ENCODE measurements at places on chromosomes 1 and 21.

DNA sequence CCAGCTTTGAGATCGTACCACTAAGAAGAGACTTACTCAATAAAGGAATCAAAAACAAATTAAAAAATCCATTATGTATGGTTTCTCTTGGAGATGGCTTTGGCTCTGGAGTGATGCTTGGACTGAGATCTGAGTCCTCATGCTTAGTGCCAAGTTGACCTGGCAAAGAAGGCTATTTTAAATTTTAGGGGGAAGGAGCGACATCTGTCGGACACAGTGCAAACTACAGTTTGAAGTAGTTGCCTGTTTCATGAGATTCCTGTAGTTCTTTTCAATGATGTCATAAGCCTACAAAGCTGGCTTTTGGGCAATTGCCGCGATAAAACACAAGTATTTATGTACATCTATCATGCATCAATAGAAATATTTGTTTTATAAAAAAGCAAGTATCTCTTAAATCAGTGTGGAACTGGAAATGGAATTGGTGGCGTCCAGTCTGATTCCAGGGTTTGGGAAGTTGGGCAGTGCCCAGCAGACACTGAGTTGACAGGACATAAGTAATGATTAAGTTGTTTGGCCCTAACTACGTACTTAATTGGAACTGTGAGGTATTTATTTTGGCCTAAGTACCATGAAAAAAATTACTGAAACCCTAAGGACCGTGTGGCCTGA lies 50.0 kb downstream of the TBCE start:
- no peak overlapping the region for H3K4me3 ChIP-seq
- DNase-seq, result peak; percentile 51
- no peaks in the 10 kb centered on the region for H3K27me3 ChIP-seq

GRCh38 chr1:61742620-61743430 lies 545 bp downstream of the PATJ start:
- peak overlapping the region; percentile 73 for H3K4me3 ChIP-seq
- H3K36me3 ChIP-seq, result no peaks in the 10 kb centered on the region
- H3K27me3 ChIP-seq, result no peaks in the 10 kb centered on the region
- no peak overlapping the region for H3K27ac ChIP-seq
- peaks cover 8% of the 10 kb centered on the region for H3K4me1 ChIP-seq
- DNase-seq, result no peak

GRCh38 chr1:14543191-14543840 lies 55.2 kb upstream of the KAZN start:
- no peak for DNase-seq
- no peaks in the 10 kb centered on the region for H3K4me1 ChIP-seq
- H3K4me3 ChIP-seq, result no peak overlapping the region

- H3K27ac ChIP-seq, result no peak overlapping the region
- no peaks in the 10 kb centered on the region for H3K4me1 ChIP-seq
- no peaks in the 10 kb centered on the region for H3K36me3 ChIP-seq
- DNase-seq, result no peak
These were observed 703.2 kb downstream of the MRPL39 start for GRCh38 chr21:24903994-24904635.

DNA sequence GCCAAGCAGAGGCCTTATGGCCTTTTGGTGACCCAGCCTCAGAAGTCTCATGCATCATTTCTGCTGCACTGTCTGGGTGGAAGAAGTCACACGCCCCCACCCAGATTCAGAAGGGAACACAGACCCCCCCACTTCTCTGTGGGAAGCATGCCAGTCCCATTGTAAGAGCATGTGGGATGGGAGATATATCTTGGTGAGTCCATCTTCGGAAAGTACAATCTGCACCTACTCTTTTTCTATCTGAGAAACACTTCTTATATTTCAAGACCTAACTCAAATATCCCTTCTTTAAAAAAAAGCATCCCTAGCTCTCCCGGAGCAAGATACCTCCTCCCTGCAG lies 159.6 kb upstream of the FGGY start:
- no peaks in the 10 kb centered on the region for H3K36me3 ChIP-seq
- no peaks in the 10 kb centered on the region for H3K27me3 ChIP-seq
- no peak overlapping the region for H3K4me3 ChIP-seq
- H3K27ac ChIP-seq, result no peak overlapping the region
- DNase-seq, result no peak

GRCh38 chr1:63563745-63564144 lies 29.5 kb upstream of the PGM1 start:
- H3K4me1 ChIP-seq, result no peaks in the 10 kb centered on the region
- no peak overlapping the region for H3K27ac ChIP-seq
- H3K27me3 ChIP-seq, result no peaks in the 10 kb centered on the region
- no peaks in the 10 kb centered on the region for H3K36me3 ChIP-seq

GRCh38 chr1:116418091-116418830 lies 45.2 kb downstream of the ATP1A1 start:
- no peaks in the 10 kb centered on the region for H3K36me3 ChIP-seq
- peak overlapping the region; percentile 98 for H3K4me3 ChIP-seq
- H3K27ac ChIP-seq, result peak overlapping the region; percentile 85
- peak; percentile 91 for DNase-seq
- no peaks in the 10 kb centered on the region for H3K27me3 ChIP-seq
- H3K4me1 ChIP-seq, result peaks cover 25% of the 10 kb centered on the region

GRCh38 chr1:18104546-18105100 lies 3.0 kb upstream of the IGSF21 start:
- no peak overlapping the region for H3K27ac ChIP-seq
- no peak for DNase-seq
- peaks cover 13% of the 10 kb centered on the region for H3K27me3 ChIP-seq
- H3K4me3 ChIP-seq, result no peak overlapping the region

DNA sequence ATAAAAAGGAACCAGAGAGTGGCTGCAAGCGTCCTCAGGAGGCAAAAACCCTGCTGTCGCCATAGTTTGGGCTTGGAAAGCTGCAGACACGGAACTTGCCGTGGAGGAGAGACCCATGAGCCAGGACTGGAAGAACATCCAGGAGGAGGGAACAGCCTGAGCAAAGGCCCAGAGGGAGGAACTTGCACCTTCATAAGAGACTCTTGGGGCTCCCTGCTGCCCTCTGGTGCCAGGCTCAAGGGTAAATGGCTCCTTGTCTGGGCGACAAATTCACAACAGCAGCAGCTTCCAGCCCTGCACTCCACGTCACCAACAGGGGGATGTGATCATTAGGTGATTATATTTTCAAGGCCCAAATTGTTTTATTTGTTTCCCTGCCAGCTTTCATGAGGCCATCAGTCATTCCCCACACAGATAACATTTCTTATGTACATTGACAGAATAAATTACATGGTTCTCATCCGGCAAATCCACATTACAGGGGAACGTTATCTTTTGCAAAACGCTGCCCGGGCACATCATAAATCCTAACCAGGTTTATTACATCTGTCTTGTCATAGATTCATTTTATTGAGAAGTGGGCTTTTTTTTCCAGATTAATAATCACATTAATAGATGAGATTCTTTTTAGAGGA lies 143.0 kb upstream of the GRIK3 start:
- no peaks in the 10 kb centered on the region for H3K4me1 ChIP-seq
- no peak for DNase-seq
- H3K36me3 ChIP-seq, result no peaks in the 10 kb centered on the region
- H3K27ac ChIP-seq, result no peak overlapping the region
- no peak overlapping the region for H3K4me3 ChIP-seq

GRCh38 chr1:60390593-60391282 lies 317.2 kb upstream of the C1orf87 start:
- no peak overlapping the region for H3K4me3 ChIP-seq
- no peaks in the 10 kb centered on the region for H3K4me1 ChIP-seq
- no peaks in the 10 kb centered on the region for H3K27me3 ChIP-seq
- H3K27ac ChIP-seq, result no peak overlapping the region
- no peak for DNase-seq
- no peaks in the 10 kb centered on the region for H3K36me3 ChIP-seq

DNA sequence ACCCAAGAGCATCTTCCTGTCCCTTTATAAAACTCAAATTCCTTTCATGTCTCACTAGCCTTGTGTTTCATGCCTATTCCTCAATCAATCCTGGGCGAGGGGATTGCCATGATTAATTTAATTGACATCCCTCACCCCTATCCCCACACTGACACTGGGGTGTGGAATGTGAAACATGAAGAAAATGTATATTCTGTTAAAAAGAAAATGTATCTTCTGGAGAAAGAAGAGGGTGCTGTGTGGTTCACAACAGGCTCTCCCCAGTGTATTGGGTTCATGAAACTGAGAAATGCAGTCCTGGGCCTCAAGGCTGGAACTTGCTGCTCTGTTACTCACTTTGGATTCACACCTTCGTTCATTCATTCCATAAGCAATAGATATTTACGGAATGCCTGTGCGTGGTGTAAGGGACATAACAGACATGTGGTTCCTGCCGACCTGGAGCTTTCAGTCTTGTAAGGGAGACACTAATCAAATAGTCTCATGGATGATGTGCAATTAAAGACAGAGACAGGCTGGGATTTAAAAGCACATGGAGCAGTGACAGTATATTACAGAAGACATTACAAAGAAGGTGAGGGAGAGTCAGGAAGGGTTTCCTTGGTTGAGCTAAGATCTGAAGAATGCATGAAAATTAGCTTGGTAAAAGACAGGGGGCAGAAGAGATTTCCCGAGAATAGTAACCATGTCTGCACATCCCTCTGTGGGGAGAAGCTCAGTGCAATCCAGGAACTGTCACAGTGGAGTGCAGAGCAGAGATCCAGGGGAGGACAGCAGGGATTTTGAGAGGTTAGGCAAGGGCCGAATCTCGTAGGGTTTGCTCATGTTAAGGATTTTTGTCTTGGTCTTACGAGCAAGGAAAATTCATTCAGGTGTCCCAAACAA lies 32.1 kb downstream of the SERTAD4 start:
- H3K4me1 ChIP-seq, result no peaks in the 10 kb centered on the region
- no peak for DNase-seq
- no peaks in the 10 kb centered on the region for H3K36me3 ChIP-seq
- no peak overlapping the region for H3K4me3 ChIP-seq
- H3K27me3 ChIP-seq, result no peaks in the 10 kb centered on the region

DNA sequence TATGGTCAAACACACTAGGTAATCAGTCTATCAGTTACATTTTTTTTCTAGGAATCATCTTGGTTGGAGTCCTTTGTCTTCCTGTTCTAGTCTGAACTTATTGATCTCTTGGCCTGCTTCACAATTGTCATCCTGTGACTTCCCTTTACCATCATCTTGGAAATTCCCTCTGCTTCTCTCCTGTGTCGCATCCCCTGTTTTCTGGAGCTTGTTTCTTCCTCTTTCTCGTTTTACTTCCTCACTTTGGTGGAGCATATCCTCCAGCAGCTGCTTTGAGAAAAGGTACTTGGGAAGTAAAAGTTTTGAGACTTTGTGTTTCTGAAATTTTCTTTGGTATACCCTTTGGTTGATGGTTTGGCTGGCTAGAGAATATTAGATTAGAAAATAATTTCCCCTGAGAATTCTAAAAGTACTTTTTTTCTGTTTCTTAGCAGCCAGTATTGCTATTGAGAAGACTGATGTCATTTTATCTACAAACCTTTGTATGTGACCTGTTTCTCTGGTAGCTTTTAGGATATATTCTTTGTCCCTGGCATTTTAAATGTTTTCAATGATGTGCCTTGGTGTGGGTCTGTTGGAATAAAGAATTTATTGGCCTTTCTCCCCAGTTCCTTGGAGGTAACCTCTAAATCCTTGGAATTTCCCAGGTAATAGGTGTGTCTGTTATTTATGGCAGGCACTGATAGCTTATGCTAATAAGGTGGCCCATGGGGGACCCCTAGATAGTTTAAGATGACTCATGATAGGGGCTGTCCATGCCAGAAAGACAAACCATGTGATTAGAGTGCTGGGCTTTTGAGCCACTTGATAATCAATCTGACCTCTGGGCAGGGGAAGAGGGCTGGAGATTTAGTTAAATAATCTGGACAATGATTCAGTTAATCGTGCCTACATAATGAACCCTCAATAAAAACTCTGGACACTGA lies 6.1 kb upstream of the MYCL start:
- H3K27me3 ChIP-seq, result peaks cover 5% of the 10 kb centered on the region
- no peak overlapping the region for H3K27ac ChIP-seq
- no peak for DNase-seq
- no peaks in the 10 kb centered on the region for H3K36me3 ChIP-seq
- no peaks in the 10 kb centered on the region for H3K4me1 ChIP-seq

- H3K4me1 ChIP-seq, result peaks cover 13% of the 10 kb centered on the region
- no peak for DNase-seq
- H3K27ac ChIP-seq, result no peak overlapping the region
- no peaks in the 10 kb centered on the region for H3K36me3 ChIP-seq
These were observed 64.6 kb downstream of the TOR3A start for GRCh38 chr1:179146476-179146875.

- no peaks in the 10 kb centered on the region for H3K27me3 ChIP-seq
- H3K36me3 ChIP-seq, result peaks cover 8% of the 10 kb centered on the region
- H3K4me1 ChIP-seq, result peaks cover 10% of the 10 kb centered on the region
- no peak overlapping the region for H3K4me3 ChIP-seq
These were observed 6.1 kb downstream of the IPO13 start for GRCh38 chr1:43952731-43953346.

DNA sequence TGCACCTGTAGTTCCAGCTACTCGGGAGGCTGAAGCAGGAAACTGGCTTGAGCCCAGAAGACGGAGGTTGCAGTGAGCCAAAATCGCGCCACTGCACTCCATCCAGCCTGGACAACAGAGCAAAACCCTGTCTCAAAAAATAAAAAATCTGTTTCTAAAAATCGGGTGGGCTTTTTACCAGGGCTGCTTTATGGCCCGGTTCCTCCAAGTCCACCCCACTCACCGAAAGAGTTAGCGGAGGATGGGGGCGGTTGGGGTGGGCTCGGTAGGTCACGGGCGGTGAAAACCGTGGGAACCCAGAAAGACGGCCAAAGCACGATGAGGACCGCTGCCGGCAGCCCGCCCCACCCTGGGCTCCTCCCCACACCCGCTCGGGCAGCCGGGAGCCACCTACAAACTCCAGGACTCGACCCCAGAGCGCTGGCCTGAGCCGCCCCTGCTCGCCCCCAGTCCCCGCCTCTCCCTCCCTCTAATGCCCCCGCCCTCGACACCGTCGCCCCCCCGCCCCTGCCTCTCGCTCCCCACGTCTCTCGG lies 846 bp upstream of the PER3 start:
- H3K4me3 ChIP-seq, result peak overlapping the region; percentile 52
- H3K27me3 ChIP-seq, result no peaks in the 10 kb centered on the region
- peak overlapping the region; percentile 10 for H3K27ac ChIP-seq
- H3K4me1 ChIP-seq, result peaks cover 25% of the 10 kb centered on the region
- no peak for DNase-seq

DNA sequence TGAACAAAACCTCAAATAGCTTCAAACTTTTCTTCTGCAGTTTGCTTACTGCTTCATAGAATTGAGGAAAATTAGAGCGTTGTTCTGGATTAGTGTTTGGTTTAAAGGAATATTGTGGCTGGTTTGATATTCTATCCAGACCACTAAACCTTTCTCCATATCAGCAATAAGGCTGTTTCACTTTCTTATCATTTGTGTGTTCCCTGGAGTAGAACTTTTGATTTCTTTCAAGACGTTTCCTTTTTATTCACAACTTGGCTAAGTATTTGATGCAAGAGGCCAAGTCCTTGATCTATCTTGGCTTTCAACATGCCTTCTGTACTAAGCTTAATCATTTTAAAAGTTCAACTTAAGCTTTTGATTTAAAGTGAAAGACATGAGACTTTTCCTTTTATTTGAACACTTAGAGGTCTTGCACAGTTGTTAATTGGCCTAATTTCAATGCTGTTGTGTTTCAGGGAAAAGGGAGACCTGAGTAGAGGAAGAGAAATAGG lies 359.1 kb downstream of the S1PR1 start:
- no peaks in the 10 kb centered on the region for H3K27me3 ChIP-seq
- no peak overlapping the region for H3K27ac ChIP-seq
- no peak overlapping the region for H3K4me3 ChIP-seq
- H3K36me3 ChIP-seq, result no peaks in the 10 kb centered on the region

- DNase-seq, result no peak
- no peaks in the 10 kb centered on the region for H3K27me3 ChIP-seq
- H3K4me1 ChIP-seq, result no peaks in the 10 kb centered on the region
- H3K36me3 ChIP-seq, result no peaks in the 10 kb centered on the region
- no peak overlapping the region for H3K27ac ChIP-seq
- H3K4me3 ChIP-seq, result no peak overlapping the region
These were observed 91.5 kb downstream of the NGF start for GRCh38 chr1:115246526-115246925.
